ENCODE measurements at places on chromosomes 5 and 9.

- DNase-seq: no peak
Observed at GRCh38 chr9:110126986-110127864, 80.7 kb downstream of the C9orf152 start.

DNA sequence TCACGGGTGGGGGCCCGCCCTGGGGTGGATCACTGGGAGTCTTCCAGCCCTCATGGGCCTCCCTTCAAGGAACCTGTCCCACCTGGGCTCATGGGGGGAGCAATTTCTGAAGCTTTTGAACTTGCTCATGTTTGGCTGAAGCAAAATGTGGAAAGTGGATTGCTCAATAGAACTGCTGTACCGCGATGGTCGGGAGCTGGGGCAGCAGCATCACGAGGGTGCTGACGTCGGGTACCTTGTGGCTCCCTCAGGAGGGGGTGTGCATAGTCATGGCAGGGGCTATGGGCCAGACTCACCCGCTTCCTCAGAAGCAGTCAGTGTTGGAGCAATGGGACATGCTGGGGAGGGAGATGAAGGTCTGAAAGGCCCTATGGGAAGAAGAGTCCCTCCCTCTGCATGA is 57.9 kb downstream of the PRRT1B start:
- no peak for DNase-seq

GRCh38 chr9:90301277-90301653 is 341.4 kb downstream of the DIRAS2 start:
- DNase-seq: no peak

DNA sequence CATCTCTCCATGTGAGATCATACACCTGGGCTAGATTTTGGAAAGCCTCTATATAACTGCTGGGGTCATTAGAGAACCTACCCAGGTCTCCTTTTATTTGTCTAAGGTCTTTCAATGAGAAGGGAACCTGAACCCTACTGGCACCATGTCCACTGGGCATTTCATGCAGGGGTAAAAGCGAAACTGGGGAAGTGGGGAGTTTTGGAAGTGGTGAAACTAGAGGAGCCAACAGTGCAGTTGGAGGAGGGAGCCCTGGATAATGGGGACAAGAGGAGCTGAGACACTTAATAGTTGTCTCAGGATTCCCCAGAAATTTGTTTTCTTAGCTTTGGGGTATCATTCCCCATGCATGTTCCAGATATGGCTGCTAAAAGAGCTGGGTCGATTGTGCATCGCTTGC is 169.0 kb upstream of the NREP start:
- DNase-seq: no peak

DNA sequence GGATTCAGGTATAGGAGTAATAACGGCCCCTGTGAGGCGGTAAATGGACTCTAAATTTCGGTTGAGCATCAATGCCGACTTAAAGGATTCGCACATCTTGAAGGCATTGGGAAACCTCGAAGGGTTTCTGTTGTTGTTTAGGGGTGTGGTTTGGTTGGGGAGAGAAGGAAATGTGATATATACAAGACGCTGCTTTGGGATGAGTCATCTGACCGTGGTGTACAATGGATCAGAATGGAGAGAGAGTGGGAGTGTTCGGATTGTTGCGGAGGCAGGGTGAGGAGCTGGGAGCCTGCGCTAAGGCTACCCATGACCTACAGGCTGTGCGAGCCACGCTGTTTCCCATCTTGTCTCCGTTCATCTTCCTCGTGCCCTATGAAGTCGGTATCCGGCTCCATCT is 60.4 kb upstream of the ERCC6L2 start:
- DNase-seq: no peak

DNA sequence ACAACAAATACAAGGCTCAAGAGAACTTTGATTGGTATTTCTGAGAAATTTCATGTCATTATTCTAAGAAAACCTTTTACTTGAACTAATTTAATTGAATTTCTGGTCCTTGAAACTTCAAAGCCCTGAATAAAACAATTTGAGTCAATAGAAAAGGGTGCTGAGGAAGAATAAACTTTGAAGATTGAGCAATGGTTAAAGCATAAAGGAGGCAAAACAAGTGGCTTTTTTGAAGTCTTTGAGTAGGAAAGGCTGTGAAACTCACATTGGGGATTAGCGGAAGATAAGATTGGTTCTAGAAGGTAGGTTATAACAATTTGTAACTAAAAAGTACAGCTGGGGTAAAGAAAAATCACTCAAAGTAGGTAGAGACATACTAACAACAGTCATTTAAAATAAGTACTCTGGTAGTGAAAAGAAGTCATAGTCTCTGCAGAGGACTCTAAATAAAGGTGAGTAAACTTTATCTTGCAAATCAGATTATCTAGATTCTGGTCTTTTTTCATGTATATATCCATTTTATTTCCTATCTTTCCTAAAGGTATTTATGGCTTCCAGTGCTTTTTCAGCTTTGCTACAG is 6.4 kb upstream of the PLPP1 start:
- no peak for DNase-seq

- no peak for DNase-seq
Observed at GRCh38 chr5:40599676-40600075, 80.0 kb upstream of the PTGER4 start.

- DNase-seq: no peak
Observed at GRCh38 chr5:176503496-176503895, 33.7 kb downstream of the RNF44 start.

- DNase-seq: no peak
Observed at GRCh38 chr9:8074713-8075286, 275.2 kb upstream of the DMAC1 start.

DNA sequence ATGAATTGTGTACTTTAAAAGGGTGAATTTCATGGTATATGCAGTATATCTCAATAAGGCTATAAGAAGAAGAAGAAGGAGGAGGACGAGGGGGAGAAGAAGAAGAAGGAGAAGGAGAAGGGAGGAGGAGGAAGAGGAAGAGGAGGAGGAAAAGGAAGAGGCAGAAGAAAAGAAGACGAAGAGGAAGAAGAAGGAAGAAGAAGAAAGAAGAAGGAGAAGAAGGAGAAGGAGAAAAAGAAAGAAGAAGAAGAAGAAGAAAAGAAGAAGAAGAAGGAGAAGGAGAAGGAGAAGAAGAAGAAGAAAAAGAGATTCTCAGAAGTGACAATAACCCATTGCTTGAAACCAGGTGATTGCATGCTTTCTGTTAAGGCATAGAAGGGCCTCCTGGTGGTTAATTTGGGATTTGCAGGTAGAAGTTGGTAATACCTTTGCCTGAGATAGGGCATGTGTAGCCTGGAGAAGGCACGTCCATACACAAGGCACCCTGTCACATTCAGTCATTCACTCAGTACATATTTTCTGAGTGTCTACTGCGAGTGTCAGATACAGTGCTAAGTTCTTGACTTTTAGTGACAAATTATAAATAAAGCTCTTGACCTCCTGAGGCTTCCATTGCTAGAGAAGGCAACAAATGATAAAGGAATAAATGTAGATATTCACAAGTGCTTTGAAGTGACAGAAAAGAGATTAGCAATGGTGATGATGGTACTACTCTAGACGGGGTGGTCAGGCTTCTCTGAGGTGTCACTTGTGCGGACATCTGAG is 231.3 kb downstream of the NPR3 start:
- DNase-seq: no peak

GRCh38 chr9:89360465-89360864 is 42.2 kb downstream of the SECISBP2 start:
- DNase-seq: no peak

DNA sequence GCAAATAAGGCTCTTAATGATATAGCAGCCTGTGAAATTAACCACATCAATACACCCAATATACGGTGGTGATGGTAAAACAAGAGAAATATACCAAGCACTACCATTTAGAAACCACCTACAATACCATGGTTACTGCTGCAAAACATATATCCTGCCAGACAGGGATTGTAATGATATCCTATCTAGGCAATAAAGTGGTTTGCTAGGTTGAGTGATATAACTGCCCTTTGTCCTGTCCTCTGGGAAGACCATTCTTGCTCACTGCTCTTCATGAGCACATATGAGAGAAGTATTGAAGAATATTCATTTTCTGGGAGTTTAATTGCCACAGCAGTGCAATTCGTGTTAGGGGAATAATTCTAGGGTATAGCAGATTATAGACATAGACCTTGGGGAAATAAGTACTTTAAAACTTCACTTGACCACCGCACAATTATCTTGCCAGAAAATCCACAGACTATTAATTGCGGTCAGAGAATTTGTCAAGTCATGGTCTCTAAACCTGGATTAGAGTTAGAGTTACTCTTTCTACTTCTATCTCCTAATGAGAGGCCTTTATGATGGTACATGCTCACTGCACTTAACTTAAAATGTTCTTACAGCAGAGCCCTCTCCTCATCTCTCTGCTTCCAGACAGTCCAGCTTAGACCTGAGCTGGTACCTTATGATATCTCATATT is 413.0 kb downstream of the ZNF608 start:
- DNase-seq: no peak

GRCh38 chr5:54514291-54514690 is 3.3 kb upstream of the SNX18 start:
- DNase-seq: no peak

DNA sequence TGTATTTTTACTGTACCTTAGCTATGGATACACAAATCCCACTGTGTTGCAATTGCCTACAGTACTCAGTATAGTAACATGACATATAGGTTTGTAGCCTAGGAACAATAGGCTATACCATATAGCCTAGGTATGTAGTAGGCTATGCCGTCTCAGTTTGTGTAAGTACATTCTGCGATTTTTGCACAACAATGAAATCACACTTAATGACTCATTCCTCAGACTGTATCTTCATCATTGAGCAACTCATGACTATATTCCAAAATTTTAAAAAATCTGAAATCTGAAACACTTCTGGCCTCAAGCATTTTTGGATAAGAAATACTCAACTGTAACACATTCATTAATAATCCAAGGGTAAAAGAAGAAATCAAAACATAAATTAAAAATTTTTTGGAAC is 666.8 kb upstream of the GRAMD2B start:
- DNase-seq: no peak

DNA sequence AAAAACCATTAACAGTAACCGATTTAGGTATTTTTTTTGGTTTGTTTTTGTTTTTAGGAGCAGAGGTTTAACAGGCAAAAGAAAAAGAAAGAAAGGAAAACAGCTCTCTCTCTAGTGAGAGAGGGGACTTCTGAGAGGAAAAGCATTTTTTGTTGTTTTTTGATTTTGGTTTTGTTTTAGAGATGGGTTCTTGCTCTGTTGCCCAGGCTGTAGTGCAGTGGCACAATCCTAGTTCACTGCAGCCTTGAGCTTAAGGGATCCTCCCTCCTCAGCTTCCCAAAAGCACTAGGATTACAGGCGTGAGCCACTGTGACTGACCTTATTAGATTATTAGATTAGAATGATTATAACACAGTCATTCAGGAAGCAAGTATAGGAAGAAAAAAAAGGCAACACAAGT is 10.1 kb downstream of the USP20 start:
- no peak for DNase-seq

DNA sequence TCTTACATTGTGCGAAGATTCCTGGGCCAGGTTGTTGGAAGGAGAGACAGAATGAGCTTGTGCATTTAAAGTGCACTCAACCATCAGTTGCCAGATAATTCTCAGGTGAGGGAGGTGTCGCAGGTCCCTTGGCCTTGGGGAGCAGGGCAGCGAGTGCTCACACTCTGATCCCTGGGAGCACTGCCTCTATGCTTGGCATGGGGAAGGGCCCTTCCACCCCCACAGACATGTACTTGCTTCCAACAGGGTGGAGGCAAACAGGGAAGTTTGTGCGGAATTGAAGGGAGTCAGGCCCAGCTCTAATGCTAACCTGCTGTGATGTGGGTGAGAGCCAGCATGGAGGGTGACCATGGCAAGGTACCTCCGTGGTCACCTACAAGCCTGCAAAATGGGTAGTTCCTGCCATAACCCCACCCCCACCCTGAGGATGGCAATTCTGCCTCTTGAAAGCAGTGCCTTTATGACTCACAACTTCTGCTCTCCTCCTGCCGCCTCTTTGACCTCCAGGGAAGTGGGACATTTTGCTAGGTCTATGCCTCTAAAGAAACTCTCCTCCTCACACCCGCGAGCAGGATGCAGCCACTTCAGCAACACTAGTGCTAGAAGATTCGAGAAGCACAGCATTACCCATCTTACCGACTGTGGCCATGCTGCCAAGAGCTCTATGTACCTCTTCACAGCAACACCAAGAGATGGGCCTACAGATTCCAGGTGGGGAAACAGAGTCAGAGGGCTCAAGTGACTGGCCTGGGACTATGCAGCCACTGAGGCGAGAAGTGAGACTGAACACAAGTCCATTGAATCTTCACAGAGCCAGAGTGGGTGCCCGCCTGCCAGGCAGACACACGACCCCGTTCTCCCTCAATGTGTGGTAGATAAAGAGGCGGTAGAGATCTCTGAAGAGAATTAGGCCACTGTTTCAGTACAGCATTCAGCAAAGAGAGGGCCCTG is 22.1 kb upstream of the SLC25A51 start:
- no peak for DNase-seq

DNA sequence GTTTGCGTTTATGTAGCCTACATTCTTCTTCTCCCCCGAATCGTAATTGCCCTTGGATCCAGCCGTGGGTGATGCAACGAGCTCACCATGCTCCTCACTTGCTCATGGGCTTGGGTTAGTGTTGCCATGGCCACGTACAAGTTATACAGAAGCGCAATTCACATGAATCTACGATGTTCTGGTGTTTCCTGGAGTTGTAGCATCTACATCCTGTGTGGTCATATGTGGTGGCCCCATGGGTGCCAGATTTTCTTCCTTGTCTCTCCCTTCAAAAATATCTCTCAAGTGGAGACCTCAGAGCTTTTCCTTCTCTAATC is 115.3 kb downstream of the TLE4 start:
- peak; percentile 17 for DNase-seq

GRCh38 chr5:62065050-62065449 is 241.0 kb upstream of the KIF2A start:
- no peak for DNase-seq

GRCh38 chr5:12177225-12177624 is 273.0 kb upstream of the CTNND2 start:
- no peak for DNase-seq

- no peak for DNase-seq
Observed at GRCh38 chr9:75047506-75047905, 19.4 kb upstream of the CARNMT1 start.

DNA sequence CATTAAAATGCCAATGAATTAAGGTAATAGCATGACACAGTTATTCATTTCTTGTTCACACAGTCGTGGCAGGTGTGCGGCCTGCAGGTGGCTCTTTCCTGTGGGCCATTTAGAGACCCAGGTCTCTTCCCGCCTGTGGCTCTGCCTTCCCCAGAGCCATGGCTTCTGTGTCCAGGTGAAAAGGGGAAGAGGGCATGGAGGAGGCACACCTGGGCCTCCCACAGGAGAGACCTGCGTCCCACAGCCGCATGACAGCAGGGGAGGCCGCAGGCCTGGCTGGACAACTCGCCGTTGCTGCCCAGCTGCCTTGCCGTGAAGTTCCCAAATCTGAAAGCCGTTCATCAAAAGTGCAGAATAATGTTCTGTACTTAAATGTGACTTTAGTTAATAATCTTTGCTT is 14.4 kb upstream of the PLEKHG4B start:
- DNase-seq: no peak

- no peak for DNase-seq
Observed at GRCh38 chr9:107067739-107068416, 204.9 kb downstream of the ZNF462 start.

- no peak for DNase-seq
Observed at GRCh38 chr5:1538741-1539392, 15.1 kb upstream of the LPCAT1 start.

Measured in activated T-helper 1 cell treated with anti-CD3 and anti-CD28 coated beads, Interleukin-12 subunit alpha, Interleukin-12 subunit beta, Interleukin-2, Interleukin-4 antibody, amounts not matched to agents 30 ng/mL and 10 ng/mL and 1 ng/mL, durations not matched to agents 14 hours and 24 hours and 36 hours (primary cell).